ENCODE measurements at places on chromosomes 7 and 10.

DNA sequence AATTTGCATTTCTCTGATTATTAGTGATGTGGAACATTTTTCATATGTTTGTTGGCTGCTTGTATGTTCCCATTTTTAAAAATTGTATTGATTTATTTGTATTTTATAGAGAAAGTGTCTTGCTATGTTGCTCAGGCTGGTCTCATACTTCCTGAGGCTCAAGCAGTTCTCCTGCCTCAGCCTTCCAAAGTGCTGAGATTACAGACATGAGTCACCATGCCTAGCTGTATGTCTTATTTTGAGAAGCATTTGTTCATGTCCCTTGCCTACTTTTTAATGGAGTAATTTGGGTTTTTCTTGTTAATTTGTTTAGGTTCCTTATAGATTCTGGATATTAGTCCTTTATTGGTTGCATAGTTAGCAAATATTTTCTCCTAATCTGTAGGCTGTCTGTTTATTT, 214.2 kb upstream of the KAT6B start:
- no peak for DNase-seq

GRCh38 chr10:75847477-75847876, 416.1 kb downstream of the LRMDA start:
- no peak for DNase-seq

DNA sequence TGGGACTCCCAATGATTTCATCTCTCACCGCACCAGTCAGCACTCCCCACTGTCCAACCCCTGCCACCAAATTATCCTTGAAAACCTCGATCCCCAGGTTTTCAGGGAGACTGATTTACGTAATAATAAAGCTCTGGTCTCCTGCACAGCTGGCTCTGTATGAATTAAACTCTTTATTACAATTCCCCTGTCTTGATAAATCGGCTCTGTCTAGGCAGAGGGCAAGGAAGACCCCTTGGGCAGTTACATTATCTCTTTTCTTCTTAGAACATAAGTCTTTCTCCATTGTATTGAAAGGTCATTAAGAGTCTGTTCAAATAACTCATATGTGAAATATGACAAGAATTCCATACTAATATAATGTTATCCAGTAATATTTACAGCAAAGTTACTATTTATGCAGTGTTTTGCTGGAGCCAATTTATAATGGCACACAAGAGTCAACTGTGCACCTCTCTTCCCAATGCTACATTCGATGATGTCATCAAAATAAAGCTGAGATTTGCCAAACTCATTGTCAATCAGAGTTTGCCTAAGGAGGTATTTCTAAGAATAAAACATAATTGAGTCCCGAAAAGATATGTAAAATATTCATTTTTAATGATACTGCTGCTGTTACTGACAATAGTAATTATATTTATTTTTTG, 1297.2 kb upstream of the LRRTM3 start:
- no peak for DNase-seq

- no peak for DNase-seq
Observed at GRCh38 chr10:4837551-4837950, 11.5 kb downstream of the AKR1E2 start.

- no peak for DNase-seq
Observed at GRCh38 chr7:93014410-93014809, 103.4 kb downstream of the SAMD9 start.

- no peak for DNase-seq
Observed at GRCh38 chr10:77643795-77644468, 6.3 kb upstream of the KCNMA1 start.

GRCh38 chr10:132654708-132655661, 117.4 kb downstream of the INPP5A start:
- peak; percentile 35 for DNase-seq

- no peak for DNase-seq
Observed at GRCh38 chr7:133511708-133512107, 258.8 kb downstream of the EXOC4 start.

GRCh38 chr10:12839941-12840611, 161.4 kb downstream of the CCDC3 start:
- DNase-seq, result no peak

GRCh38 chr7:46178661-46179060, 257.6 kb upstream of the IGFBP3 start:
- no peak for DNase-seq

DNA sequence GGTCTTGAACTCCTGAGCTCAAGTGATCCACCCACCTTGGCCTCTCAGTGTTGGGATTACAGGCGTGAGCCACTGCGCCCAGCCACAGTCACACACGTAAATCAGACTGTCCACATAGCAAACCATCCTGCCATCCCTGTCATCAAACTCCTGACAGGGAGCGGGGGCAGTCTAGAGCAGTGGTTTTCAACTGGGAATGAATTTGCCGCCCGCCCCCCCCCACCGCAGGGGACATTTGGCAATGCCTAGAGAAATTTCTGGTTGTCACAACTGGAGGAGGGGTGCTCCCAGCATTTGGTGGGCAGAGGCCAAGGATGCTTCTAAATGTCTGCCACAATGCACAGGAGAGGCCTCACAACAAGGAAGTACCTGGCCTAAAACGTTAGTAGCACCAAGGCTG, 24.1 kb downstream of the CAMK2G start:
- no peak for DNase-seq

GRCh38 chr7:123580406-123581161, 21.0 kb upstream of the ASB15 start:
- DNase-seq, result no peak

DNA sequence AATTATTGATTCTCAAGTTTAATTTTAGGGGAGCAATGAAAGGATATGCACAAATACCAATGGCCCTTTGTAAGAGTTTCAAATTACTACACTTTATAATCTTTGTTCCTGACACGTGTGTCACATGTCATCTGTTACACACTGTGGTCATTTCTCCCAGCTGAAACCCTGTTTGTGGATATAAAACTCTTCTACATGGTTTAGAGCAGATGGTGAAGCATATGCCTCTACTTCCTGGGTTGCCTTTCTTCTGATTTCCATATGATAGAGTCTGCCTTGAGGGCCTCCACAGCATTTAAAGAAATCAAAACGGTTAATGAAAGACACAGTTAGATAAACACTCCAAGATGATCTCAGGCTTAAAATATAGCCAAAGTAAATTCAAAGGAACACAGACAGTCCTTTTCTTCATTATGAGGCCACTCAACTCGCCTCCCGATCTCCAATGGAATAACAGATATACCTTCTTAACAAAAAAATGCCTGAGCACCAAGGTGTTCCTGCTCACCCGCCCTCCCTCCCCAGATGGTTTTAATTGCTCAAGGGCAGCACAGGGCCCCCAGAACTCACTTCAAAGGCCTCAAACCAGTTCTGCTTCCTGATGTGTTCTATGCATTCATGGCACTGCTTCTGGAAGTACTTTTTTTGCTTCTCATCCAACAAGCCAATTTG, 75.0 kb downstream of the CPVL start:
- DNase-seq, result no peak

GRCh38 chr7:50327443-50327842, 22.9 kb downstream of the IKZF1 start:
- no peak for DNase-seq

GRCh38 chr7:123621707-123622106, 20.1 kb downstream of the ASB15 start:
- no peak for DNase-seq

GRCh38 chr7:131066635-131067034, 261.0 kb upstream of the MKLN1 start:
- DNase-seq, result no peak

DNA sequence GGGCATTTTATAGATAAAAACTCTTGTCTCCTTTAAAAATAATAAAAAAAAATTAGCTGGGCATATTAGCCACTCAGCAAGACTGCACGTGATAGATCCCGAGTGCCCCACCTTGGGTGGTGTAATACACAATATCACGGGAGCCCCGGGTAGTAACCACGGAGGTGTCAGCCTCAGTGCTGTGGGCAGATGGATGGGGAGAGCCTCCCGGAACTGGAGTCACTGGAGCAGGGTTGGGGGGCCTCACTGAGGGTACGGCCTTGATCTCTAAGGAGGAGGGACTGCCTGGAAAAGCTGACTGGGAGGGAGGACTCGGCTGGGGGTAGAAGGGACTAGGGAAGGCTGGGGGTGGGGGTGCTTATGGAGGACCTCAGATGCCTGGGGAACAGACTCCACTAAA, 12.6 kb downstream of the LEP start:
- DNase-seq, result no peak

DNA sequence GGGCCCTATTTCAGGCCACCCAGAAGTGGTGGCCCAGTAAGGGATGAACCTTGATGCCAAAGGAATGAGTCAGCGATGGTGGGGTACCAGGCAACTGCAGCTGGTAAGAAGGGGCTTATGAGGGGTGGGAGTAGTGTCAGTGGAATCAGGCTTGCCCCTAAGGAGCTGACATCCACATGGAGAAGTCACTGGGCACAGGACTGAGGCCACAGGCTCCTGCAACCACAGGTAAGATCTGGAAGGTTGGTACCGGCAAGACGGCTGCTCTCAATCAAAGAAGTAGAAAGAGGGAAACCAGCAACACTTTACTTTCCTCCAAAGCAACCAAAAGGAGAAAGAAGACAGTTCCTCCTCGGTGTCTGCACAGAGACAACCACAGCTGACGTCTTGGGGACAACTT, 2.5 kb downstream of the GCK start:
- no peak for DNase-seq

- no peak for DNase-seq
Observed at GRCh38 chr7:106720641-106721040, 59.7 kb upstream of the CCDC71L start.

- no peak for DNase-seq
Observed at GRCh38 chr7:113774182-113774807, 144.5 kb downstream of the PPP1R3A start.

DNA sequence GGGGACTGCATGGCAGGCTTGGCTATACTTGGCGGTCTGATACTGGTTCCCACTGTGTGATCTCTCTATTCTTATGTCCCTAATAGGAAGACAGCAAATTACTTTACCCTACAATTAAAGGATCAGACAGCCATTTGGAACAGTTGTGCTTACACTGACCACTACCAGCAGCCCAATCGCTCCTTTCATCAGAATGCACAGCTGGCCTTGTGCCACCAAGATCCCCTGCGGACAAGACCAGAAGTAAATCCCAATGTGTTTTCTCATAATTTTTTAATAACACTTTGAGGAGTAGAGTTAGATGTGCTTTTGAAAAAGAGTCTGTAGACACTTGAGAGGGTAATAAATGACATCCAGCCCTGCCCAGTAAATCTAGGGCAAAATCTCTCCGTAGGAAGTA, 297.2 kb upstream of the ZNF32 start:
- no peak for DNase-seq

GRCh38 chr10:25125201-25125611, 49.6 kb upstream of the GPR158 start:
- DNase-seq, result no peak

DNA sequence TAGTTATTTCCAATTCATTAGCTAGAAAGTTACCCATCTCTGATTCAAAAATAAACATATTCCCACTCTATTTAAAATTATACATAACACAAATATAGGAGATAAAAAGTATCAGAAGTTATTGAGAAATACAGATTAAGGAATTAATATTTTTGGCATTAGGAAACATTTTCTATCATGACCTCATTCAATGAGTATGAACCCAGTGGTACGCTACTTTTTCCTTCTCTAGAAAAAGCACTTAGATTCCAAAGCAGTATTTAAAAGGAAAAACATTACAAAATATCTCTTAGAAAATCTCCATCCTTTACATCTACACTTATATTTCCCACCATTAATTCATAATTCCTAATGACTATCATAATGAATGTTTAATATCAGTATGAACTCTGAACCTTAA, 240.6 kb upstream of the GNAI1 start:
- DNase-seq, result no peak

All from effector CD4-positive, alpha-beta T cell (primary cell).